Retina (tissue), 1 donor: ENCODE measurements at places on chromosomes 3 and 15.

GRCh38 chr15:55770806-55771205, 27.9 kb upstream of the PRTG start:
- no peak for DNase-seq

DNA sequence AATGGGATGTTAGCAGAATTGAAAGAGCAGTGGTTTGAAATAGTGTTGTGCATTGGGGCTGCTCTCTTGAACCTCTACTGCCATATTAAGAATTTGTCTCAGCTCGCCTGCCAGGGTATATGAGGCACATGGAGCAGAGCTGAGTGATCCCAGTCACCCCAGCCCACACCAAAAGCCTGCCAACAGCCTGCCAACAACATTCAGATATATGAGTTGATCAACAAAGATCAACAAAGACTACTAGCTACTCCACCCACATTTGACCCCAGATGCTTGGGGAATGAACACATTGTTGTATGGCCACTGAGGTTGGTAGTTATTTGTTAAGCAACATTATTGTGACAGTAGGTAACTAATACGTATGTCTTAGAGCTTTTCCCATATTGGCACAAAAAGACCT, 570.9 kb upstream of the IL12A start:
- no peak for DNase-seq

DNA sequence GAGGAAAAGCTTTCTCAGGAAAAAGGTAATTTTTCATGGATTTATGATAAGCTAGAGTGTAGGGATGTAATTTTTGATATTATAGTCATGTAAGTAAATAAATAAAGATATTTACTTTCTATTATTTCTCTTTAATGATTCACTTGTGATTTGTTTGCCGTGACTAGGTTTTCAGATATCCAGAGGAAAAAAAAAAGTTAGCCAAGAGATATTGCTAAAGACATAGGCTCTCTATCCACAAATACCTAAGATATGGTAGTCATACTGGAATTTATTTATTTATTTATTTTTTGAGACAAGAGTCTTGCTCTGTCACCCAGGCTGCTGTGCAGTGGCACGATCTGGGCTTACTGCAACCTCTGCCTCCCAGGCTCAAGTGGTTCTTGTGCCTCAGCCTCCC, 59.9 kb downstream of the AP4E1 start:
- DNase-seq: no peak

- no peak for DNase-seq
These were observed 254.0 kb upstream of the SOX2 start for GRCh38 chr3:181457756-181458155.

DNA sequence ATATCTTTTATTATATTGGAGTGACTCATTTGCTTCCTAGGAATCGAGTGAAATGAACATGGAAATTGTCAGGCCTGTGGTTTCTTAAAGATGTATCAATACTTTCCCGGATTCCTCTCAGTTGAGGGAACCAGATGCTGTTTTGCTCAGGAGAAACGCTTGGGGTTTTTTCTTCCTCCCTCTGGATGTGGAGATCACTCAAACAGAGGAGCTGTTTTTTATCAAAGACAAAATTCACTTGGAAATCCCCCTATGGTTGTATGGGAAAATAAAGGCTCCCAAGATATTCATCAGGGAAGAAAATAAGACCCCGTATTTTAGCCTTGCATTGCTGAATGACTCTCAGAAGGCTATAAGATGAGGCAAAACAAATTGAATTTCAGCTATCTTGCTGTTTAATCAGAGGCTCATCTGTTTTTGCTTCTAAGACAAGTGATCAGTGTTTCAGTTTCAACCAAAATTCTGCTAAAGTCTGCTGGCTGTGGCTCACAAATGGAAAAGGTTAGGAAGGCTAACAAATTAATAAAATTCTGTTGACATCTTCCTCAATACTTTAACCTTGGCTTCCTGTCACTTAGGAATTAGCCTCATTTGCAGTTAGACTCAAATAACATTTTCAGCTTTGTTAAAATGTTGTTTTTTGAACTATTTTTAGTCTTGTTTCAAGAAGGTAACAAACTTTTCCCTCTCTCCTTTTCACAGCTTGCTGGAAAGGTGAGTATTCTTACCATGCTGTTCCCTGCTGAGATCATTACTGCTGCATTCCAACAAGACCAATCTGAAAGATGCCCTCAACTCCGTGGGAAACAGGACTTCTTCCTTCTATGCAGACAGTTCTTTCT, 83.6 kb downstream of the COL6A5 start:
- peak; percentile 9 for DNase-seq

- no peak for DNase-seq
These were observed 68.9 kb downstream of the NIPA2 start for GRCh38 chr15:22907161-22907950.

- DNase-seq: peak; percentile 86
These were observed 3.1 kb downstream of the FOXL2NB start for GRCh38 chr3:138950006-138950644.

- DNase-seq: no peak
These were observed 30.5 kb downstream of the NIPA2 start for GRCh38 chr15:22868928-22869327.

- no peak for DNase-seq
These were observed 19.9 kb downstream of the RBPMS2 start for GRCh38 chr15:64755427-64755940.

- DNase-seq: no peak
These were observed 5.8 kb upstream of the SUCNR1 start for GRCh38 chr3:151867666-151868065.

DNA sequence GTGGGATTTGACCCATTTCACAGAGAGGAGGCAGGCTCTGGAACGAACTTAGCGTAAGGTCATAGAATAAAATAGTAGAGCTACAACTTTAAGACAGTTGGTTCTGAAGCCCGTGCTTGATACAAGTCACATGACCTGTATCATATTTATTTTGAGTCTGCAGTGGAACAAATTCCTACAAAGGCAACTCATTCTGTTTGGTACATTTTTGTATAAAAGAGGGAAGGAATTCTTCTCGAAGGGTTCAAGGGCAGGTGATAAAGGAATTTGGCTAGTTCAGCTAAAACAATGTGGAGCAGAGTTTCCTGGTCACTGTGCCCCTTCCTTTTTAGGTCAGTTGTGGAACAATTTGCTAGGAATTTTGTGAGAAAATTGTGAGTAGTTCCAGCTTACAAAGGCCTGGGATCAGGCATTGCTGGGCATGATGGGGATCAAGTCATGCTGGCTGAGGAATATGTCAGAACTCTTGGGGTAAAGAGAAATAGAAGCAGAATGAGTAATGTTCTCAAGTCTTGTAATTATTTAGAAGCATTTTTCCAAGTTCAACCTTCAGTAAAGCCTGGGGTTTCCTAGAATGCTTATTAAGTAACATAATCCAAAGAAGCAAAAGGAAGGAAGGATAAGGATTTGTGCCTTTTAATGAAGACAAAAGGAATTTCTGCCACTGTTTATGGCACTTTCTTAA, 19.1 kb downstream of the USP3 start:
- DNase-seq: no peak

DNA sequence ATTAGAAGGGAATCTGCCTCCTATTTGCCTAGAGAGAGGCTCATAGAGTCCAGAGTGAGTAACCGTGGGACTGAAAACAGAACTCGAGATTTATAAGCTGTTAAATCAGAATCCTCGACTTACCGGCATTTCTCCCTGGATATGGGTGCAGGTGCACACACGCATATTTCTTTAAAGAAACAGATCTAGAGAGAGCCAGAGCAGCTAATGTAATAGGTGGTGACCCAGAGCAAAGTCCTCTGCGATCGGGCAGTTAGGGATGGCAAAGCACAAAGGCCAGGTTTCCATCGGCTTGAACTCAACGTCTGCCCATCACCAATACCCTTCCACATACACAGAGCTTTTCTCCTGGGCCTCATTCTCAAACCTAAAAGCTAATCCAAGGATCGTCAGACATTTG, 13.8 kb downstream of the RNF168 start:
- no peak for DNase-seq

GRCh38 chr15:67831363-67831762, 6.1 kb downstream of the SKOR1 start:
- DNase-seq: no peak

- DNase-seq: no peak
These were observed 90.0 kb downstream of the FAM43A start for GRCh38 chr3:194775731-194776130.

GRCh38 chr3:133106169-133106568, 68.0 kb downstream of the TMEM108 start:
- no peak for DNase-seq

- DNase-seq: no peak
These were observed 98.9 kb downstream of the DNAJB8 start for GRCh38 chr3:128367761-128368160.

GRCh38 chr3:39978308-39978707, 168.9 kb downstream of the MYRIP start:
- no peak for DNase-seq

- no peak for DNase-seq
These were observed 92.0 kb upstream of the LINGO1 start for GRCh38 chr15:77724715-77725114.

- peak; percentile 28 for DNase-seq
These were observed 19.2 kb downstream of the RARRES1 start for GRCh38 chr3:158713094-158713499.

GRCh38 chr3:17052363-17052762, 167.6 kb downstream of the PLCL2 start:
- no peak for DNase-seq

DNA sequence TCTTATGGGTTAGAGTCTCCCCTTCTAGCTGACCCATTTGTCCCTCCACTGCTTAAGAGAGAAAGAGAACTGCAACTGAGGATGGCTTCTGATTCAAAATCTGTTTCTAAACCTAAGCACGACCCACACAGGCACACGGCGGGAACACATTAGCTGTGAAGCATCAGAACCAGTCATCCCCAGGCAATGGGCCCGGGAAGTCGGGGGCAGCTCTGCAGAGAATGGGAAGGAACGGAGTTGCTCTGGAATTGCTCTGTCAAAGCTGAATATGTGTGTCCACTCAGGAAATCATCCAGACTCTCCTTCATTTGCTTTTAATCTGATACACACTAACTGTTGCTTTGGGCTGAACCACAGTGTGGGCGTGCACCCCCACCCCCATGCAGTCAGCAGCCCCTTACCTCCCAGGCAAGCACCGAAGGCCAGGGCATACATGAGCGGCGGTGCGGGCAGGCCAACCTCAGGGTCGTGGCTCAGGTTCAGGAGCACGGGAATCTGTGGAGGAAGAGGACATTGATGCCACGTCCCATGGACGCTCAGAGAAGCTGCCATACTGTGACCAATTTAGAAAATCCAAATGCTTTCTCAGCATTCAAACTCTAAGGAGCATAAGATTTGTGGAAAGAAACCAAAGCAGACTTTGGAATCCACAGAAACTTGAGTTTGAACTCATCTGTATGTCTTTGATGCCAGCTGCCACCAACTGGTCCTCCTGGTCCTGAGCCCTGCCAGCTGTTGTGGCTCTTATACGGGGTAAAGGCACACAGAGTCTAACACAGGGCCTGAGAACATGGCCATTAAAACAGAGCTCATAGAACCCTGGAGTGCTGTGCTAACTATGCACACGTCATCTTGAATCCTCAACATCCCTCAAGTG, 247.9 kb downstream of the OCA2 start:
- no peak for DNase-seq

DNA sequence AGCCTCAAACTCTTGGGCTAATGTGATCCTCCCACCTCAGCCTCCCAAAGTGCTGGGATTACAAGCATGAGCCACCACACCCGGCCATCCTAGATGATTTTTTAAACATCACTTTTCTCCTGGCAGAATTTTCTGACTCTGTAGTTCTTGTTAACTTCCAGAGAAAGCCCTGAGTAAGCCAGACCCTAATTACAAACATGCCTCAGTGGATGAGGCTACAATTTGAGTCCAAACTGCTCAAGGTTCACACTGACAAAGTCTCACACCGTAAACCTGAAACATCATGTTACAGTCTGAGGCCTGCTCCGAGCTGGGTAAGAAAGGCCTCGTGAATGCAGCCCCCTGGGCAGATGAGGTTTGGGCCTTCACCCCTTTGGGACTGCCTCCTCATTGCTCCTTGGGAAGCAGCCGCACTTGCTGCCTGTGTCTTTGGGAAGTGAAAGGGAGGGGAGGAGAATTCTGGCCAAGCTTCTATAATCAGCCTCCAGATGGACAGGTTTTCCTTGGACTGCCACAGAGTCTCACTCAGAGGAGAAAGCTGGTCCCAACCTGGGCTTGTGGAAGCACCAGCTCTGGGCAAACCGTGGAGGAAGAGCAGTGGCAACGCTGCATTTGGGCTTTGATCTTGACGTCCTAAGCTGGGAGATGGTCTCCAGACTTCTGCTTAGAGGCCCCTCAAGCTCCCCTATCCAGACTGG, 46.0 kb downstream of the CA12 start:
- DNase-seq: no peak

DNA sequence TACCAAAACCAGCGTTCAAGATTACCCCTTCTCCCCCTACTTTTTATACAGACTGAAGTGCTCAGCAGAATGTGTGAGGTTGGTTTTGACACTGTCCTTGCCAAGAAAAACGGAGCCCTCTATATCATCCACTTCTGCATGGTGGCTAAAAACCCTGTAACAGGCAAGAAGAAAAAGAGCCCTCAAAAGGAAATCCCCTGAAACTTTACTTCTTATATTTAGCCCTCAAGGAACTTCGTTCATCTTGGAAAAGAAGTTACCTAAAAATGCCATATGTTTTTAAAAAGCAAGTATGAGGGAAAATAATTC, 473.6 kb downstream of the FOXP1 start:
- DNase-seq: no peak

- no peak for DNase-seq
These were observed 45.7 kb downstream of the EXOG start for GRCh38 chr3:38541806-38542205.
